Memory B cell (primary cell): ENCODE measurements at places on chromosomes 7 and 10.

GRCh38 chr7:98192781-98193457 lies 18.3 kb upstream of the BHLHA15 start:
- no peak for DNase-seq
- no peak overlapping the region for H3K4me3 ChIP-seq
- H3K27me3 ChIP-seq = peaks cover 5% of the 10 kb centered on the region
- no peak overlapping the region for H3K27ac ChIP-seq

DNA sequence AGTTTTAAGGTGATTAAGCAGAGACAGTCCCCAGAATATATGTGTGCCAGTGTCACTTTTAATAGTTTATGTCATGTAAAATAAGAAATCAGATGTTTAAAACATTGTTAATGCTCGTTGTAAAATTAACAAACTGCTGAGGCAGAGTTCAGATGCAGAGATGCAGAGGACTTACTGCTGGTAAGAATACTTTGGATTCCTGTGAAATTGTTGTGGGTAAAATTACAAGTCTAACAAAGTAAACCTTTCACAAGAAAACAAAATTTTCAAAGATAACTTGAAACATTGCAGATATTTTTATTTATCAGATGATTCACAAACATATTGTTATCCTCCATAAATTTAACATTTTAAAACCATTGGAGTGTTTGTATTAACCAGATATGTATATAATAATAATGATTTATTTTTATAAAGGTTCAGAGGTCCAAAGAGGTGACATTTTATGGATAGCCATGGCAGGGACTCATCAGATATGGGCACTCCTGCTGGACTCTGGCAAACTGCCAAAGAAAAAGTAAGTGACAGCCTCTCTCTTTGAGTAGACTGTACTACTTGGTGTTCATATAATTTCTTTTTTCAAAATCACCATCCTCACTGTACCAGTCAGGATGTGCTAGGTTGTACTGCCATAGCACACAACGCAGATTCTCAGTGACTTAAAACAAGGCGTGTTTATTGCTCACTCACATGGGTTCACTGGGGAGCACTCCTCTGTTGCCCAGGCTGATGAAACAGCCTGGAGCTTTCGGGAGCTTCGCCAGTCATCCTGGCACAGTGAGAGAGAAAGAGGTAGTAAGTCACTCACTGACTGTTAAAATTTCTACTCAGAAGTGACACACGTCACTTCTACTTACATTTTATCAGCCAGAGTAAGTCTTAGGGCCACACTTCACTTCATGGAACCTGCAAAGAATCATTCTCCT lies 43.5 kb downstream of the NHLRC2 start:
- DNase-seq = no peak

GRCh38 chr10:70190581-70190980 lies 20.3 kb upstream of the SAR1A start:
- no peak overlapping the region for H3K27ac ChIP-seq
- H3K4me1 ChIP-seq = no peaks in the 10 kb centered on the region
- DNase-seq = no peak
- no peaks in the 10 kb centered on the region for H3K27me3 ChIP-seq

DNA sequence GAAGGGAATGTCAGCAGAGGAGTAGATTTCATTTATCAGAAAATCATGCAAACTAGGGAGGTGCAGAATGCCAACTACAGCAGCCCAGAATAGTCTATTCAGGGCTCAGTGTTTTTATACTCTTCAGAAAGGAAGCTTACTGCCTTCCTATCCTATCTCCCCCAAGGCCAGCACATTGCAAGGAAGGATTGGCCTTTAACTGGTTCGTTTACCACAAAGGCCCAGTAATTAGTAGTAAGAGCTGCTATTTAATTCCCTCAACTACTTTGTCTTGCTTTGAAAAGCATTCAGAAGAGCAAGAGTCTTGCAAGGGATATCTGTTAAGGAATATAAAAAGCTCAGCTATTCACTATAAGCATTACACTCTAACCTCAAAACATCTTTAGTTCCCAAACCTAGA lies 86.4 kb upstream of the RNF148 start:
- H3K4me1 ChIP-seq = no peaks in the 10 kb centered on the region
- no peak for DNase-seq
- no peak overlapping the region for H3K4me3 ChIP-seq
- no peaks in the 10 kb centered on the region for H3K27me3 ChIP-seq
- H3K36me3 ChIP-seq = no peaks in the 10 kb centered on the region
- no peak overlapping the region for H3K27ac ChIP-seq

DNA sequence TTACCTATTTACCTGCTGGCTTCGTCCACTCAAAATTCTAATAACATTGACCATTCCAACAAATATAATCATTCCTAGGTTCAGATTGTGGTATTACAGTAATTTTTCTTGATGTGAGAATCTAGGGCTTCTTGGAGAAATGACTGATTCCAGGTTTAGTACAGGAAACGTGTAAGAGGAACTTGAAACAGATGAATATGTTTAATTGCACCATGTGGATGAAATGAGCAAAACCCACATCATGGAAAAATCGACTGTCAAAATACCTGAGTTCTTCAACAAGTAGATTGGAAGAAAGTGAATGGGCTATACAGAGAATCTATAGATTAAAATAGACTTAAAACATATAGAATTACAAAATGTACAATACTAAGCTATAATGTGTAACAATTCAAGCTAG lies 24.9 kb upstream of the OR9A4 start:
- no peaks in the 10 kb centered on the region for H3K4me1 ChIP-seq
- peaks cover 2% of the 10 kb centered on the region for H3K27me3 ChIP-seq
- H3K27ac ChIP-seq = no peak overlapping the region
- no peak overlapping the region for H3K4me3 ChIP-seq
- no peak for DNase-seq

GRCh38 chr7:116697761-116698160 lies 25.8 kb downstream of the MET start:
- no peak overlapping the region for H3K27ac ChIP-seq
- DNase-seq = no peak
- H3K4me3 ChIP-seq = no peak overlapping the region

GRCh38 chr10:91520661-91521060 lies 110.5 kb downstream of the HECTD2 start:
- no peak overlapping the region for H3K4me3 ChIP-seq
- DNase-seq = no peak
- H3K36me3 ChIP-seq = peaks cover 2% of the 10 kb centered on the region
- H3K27me3 ChIP-seq = peaks cover 6% of the 10 kb centered on the region
- H3K4me1 ChIP-seq = peaks cover 6% of the 10 kb centered on the region
- no peak overlapping the region for H3K27ac ChIP-seq

GRCh38 chr10:66927971-66928770 lies 2.3 kb downstream of the LRRTM3 start:
- H3K4me1 ChIP-seq = no peaks in the 10 kb centered on the region
- H3K27me3 ChIP-seq = peaks cover 9% of the 10 kb centered on the region
- H3K4me3 ChIP-seq = no peak overlapping the region
- no peak for DNase-seq
- H3K36me3 ChIP-seq = no peaks in the 10 kb centered on the region
- H3K27ac ChIP-seq = no peak overlapping the region

- no peak overlapping the region for H3K4me3 ChIP-seq
- H3K27ac ChIP-seq = no peak overlapping the region
- no peaks in the 10 kb centered on the region for H3K4me1 ChIP-seq
These were observed 73.4 kb downstream of the AHR start for GRCh38 chr7:17371671-17372524.

- no peak overlapping the region for H3K27ac ChIP-seq
- no peak overlapping the region for H3K4me3 ChIP-seq
- DNase-seq = no peak
- H3K4me1 ChIP-seq = peaks cover 54% of the 10 kb centered on the region
- peaks cover 9% of the 10 kb centered on the region for H3K36me3 ChIP-seq
These were observed 162.8 kb downstream of the ELMO1 start for GRCh38 chr7:37285706-37286453.

- no peaks in the 10 kb centered on the region for H3K27me3 ChIP-seq
- H3K4me3 ChIP-seq = peak overlapping the region; percentile 70
- H3K36me3 ChIP-seq = no peaks in the 10 kb centered on the region
- DNase-seq = no peak
- H3K27ac ChIP-seq = peak overlapping the region; percentile 13
These were observed 861 bp upstream of the TSPAN14 start for GRCh38 chr10:80453056-80453841.

DNA sequence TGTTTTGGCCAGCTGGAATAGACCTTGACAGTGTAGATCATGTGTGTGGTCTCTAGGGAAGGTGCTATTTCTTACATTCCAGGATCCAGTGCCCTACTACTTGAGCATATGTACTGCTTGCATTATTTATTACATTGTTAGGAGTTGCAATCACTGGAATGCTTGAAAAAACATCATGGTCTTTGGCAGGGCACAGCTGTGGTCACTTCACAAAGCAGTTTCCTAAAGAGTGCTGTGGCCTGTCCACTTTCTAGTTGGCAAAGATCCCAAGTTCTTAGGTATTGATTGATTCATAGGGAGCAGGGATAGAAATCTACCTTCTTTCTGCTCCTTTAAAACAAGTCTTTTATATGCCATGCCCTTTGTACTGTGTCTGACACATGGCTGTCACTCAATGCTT lies 4.6 kb downstream of the C7orf25 start:
- H3K4me1 ChIP-seq = peaks cover 21% of the 10 kb centered on the region
- no peak for DNase-seq
- no peaks in the 10 kb centered on the region for H3K27me3 ChIP-seq
- H3K36me3 ChIP-seq = peaks cover 2% of the 10 kb centered on the region
- H3K4me3 ChIP-seq = no peak overlapping the region
